Kidney epithelial cell (primary cell): ENCODE measurements at places on chromosomes 11 and 22.

DNA sequence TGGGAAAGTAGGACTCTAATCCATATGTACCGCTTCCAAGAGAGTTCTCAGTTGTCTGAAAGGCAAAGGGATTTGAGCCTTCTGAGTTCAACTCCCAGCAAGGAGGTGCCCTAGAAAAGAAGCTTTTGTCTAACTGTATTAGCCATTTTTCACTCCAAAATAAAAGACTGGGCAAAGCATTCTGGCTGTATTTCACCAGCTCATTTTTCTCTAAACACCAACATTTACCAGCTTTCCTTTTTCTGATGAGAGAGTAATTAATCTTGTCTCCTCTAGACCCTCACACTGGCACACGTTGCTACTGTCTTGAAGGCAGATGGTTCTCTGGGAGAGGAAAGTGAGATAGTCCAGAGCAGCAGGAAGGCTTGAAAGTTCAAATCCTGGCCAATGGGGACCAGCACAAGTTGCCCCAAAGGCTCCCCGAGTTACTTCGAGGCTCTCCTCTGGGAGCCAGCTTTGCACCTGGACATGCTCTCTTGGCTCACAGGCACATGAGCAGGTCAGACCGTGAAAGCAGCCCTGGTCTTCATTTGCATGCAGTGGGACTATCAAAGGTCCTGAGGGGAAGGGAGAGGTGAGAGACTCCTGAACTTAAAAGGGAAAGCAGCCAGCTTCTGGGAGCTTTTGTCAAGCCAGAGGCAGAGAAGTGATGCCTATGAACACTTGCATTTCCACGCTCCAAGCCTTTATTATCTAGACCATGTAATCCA lies 100.0 kb downstream of the NTM start:
- DNase-seq: no peak

DNA sequence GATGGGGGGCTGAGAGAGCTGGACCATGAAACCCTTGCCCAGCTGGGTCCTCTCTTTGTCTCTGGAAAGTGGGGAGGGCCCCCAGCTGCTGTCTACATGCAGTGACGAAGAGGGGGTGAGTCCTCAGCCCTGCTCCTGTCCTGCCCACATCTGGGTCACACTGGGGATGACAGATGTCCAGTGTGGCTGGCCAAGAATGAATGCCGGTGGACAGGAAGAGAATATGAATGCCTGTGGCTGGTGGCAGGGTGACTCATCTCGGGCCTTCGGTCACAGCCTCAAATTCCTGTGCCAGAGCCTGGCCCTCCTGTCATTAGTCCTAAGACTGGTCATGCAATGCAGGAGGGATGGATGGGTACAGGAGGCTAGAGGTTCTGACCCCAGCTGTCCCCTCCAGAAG lies 2.2 kb upstream of the PNPLA3 start:
- DNase-seq: peak; percentile 60

- no peak for DNase-seq
These were observed 26.0 kb downstream of the SLC22A6 start for GRCh38 chr11:62958547-62959421.

GRCh38 chr22:25148149-25148691 lies 51.4 kb upstream of the CRYBB3 start:
- DNase-seq: no peak

DNA sequence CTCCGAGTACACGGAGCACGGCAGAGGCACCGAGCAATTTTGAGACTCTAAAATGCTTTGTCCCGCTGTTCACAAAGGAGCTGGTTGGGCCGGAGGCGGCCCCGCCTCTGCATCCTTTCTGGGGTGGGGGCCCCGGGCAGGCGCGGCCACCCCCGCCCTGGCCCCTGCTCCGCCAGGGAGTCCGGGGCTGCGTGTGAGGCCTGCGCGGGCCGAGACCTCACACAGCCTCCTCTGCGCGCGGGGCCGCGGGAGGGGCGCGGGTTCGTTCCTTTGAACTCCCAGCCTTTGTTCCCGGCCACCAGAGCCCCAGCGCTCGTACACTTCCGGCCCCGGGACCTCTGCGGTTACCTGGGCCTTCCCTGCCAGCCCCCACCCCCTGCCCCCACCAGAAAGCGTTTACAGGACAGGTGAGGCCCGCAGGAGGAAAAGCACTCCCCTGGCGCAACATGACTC lies 1.6 kb downstream of the FGF19 start:
- no peak for DNase-seq

GRCh38 chr11:6619004-6619745 lies at the start of gene TPP1:
TPP1 (minus strand) TSS chr11:6619422; CDS start chr11:6619400, 22 bp downstream.
- DNase-seq: peak; percentile 74

GRCh38 chr11:33703788-33704187 lies 3.2 kb upstream of the C11orf91 start:
- no peak for DNase-seq

DNA sequence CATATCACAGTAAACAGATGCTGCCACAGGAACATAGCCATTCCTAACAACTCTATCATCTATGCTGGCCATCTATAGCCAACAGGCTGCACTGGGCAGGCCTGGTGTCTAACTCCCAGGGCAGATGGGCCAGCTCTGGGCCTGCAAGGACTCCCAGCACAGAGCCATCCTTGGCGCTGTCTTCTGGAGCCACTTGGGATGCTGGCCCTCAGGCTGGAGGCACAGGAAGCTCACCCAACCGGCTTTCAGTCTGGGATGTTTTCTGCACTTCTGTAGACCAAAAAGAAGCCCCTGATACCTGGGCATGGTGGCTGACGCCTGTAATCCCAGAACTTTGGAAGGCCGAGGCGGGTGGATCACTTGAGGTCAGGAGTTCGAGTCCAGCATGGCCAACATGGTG lies 40.8 kb upstream of the WNT11 start:
- DNase-seq: no peak

DNA sequence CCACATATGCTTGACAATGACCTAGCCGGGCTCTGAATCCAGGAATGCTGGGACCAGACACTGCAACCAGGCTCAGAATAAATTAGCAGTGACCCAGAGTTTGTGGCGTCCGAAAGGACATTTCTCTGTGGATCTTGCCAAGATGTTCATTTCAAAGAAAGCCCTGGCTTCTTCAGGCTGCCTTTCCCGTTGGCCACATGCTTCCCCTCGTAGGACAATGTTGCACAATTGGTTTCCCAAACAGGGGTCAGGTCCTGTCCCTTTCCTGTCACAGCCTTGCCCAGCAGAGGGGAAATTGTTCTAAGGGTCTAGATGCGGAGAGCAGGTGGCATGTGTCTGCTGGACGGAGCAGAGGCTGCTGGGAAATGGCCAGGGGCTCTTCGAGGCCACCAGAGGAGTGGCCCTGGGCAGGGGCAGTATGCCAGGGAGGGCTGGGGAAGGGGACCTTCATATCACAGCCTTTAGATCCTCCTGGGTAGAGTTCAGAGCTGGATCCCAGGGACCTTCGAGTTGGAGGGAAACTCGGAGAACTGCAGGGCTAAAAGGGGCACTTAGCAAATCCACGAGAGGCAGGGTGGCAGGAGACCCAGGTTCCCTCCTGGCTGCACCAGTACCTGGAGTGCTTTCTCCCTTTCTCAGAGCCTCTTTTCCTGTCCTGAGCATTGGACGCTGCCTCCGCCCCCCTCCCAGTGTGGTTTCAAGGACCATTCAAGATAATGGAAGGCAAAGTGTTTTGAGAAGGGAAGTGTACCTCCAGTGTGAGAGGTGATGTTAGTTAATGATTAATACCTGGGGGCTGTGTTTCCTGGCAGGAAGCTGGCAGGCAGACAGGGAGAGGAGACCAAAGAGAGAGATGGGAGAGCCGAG lies 42.3 kb downstream of the C11orf96 start:
- peak; percentile 55 for DNase-seq

- DNase-seq: no peak
These were observed 400.0 kb downstream of the ETS1 start for GRCh38 chr11:128187377-128187776.

- no peak for DNase-seq
These were observed 255.5 kb upstream of the ANO3 start for GRCh38 chr11:26076233-26076990.

DNA sequence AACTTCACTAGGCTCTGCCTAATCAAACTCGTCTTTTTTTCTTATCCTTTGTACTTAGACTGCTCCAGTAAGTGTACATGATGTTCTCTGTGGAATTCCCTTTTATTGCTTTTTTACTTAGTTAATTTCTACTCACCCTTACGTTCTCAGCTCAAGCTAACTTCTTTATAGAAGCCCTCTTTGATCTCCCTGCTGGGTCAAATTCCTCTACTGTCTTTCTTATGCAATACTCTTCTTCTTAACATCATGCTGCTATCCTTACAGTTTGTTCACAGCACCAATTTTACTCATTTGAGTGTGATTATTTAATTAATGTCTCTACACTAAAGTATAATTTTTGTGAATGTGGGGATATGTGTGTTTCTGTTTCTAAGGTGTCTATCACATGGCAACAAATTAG lies 498.3 kb downstream of the CNTN5 start:
- no peak for DNase-seq

DNA sequence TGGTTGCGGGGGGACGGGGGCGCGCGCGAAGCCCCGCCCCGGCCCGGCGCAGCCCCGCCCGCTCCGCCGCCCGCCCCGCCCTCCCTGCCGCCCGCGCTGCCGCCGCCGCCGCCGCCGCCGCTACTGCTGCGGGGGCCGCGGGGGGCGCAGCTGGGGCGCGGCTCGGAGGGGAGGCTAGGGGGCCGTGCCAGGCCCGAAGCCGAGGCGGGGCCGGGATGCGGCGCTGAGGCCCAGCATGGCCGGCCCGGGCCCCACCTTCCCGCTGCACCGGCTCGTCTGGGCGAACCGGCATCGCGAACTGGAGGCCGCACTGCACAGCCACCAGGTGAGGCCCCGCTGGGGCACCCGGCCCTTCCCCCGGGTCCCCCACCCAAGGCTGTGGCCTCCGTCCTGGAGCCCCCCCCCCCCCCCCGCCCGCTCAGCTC lies at the start of gene ANKRD13D:
TSS of gene ANKRD13D (plus strand) at position 78 of the 425 bp plus-strand sequence. CDS start at position 236, 158 bp downstream.
- no peak for DNase-seq

DNA sequence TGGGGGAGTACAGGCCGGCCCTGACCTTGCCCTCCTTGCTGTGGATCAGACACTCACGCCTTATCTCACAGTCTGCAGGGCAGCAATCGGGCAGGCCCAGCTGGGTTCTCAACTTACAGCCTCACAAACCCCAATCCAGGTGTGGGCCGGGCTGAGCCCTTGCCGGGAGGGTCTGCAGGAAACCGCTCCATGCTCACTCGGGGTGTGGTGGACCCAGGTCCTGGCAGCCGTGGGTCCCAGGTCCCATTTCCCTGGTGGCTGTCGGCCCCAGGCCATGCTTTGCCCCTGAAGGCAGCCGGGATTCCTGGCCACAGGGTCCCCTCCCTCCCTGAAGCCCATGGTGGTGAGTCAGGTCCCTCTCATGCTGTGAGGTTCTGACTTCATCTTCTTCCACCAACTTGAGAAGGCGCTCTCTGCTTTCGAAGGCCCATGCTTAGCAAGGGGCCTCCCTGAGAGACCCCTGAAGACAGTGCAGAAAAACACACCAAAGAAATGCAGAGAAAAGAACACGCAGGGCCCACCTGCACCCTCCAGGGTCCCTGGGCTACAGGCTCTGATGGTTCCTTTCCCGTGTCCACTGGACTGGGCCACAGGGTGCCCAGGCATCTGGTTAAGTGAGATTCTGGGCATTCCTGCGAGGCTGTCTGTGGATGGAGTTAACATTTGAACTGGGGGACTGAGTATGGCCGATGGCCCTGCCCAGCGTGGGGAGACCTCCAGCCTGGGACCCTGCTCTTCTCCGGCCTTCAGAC lies 588.2 kb downstream of the BRD1 start:
- no peak for DNase-seq

- DNase-seq: no peak
These were observed 19.7 kb downstream of the SHISAL1 start for GRCh38 chr22:44293034-44293433.

- DNase-seq: no peak
These were observed 830 bp downstream of the ACAT1 start for GRCh38 chr11:108122166-108122628.

DNA sequence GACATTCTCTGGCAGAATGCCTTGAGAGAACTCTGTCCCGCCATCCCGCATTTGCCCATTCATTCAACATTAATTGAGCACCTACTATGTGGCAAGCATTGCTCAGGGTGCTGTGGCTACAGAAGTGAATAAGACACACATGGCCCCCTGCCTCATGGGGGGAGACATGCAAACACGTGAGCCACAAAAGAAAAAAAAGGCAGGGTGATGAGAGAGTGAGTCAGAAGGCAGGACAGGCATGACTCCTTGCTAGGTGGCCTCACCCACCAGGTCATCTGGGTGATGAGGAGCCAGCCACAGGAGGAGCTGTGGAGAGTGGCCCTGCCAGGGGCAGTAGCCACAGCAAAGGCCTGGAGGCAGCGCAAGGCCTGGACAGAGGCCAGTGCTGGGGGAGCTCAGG lies 4.9 kb downstream of the CHRM4 start:
- DNase-seq: no peak

DNA sequence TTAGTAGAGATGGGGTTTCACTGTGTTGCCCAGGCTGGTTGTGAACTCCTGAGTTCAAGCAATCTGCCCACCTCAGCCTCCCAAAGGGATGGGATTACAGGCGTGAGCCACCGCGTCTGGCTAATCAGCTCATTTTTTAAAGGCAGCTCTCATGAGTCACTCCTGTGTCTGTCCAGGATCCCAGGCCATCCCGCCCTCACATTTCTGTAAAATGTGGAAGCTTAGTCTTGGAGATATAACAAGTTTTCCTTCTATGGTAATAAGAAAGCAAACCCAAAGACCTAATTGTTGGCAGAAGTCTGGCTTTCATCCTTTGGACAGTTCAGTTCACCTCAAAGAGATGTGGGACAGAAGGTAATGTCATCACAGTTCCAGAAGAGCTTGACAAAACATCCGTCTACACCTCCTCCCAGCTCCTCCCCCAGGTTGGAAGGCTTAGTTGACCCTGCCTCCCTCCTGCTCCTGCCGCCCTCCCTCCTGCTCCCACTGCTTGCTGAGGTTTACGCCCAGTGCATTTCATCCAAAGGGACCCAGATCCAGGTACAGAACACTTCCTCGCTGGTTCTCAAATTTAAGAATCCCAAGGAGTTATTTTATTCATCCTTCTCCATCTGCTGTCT lies 6.4 kb downstream of the DRD2 start:
- DNase-seq: no peak

DNA sequence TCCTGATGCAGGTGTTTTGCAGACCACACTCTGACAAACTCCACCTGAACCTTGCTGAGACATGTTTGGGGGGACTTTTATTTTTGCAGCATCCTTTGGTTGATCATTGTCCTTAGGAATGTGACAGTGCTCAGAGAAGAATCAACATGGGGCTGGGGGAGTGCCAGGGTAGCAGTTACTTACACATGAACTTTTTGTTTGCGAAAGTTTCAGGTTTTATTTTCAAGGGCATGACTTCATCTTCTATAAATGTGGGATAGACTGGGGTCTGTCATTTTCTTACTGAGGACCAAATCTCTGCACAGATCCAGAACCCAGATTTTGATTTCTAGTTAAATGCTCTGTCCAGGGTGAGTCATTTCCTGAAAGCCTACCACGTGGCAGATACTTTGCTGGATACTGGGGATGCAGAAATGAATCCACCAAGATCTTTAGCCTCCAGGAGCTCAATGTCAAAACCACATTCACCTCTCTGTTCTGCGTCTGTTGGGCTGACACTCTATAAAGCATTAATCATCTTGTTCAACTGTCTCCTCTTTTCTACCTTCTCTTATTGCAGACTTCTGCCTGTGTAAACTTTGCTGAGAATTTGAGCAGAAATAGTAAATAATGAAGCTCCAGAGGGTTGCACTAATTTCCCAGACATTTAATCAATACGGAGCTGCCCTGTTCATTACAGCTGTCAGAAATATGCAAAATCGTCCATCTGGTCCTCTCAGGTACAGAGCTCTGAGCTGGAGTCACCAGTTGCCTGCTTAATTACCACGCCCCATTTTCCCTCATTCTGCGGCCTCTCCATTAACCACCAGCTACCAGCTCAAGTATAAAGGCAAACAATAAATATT lies 387.9 kb downstream of the MIAT start:
- DNase-seq: peak; percentile 28
